Breast epithelium (tissue), 4 donors: ENCODE measurements at places on chromosomes 3 and 15. TPM values are rescaled to one million over a fixed set of nuclear protein-coding genes. Genes with fewer than 3 reads are reported as not detected.

Gene CPEB1
- total RNA-seq = 6.9 TPM

Gene NRROS
- total RNA-seq = 13.9 TPM

Gene TRAT1
- total RNA-seq = 0.88 TPM

Gene ROPN1
- total RNA-seq = not detected

Gene POLQ
- under 0.01 TPM for total RNA-seq

Gene TM6SF1
- 6.4 TPM for total RNA-seq

Gene CDC25A
- 0.80 TPM for total RNA-seq

Gene WDR93
- total RNA-seq = 0.98 TPM

Gene CAMK2N2
- not detected for total RNA-seq

Gene PLA2G4E
- total RNA-seq = not detected

Gene COMMD2
- total RNA-seq = 26.2 TPM

Gene PLCB2
- total RNA-seq = 13.6 TPM

Gene CSK
- total RNA-seq = 18.7 TPM

Gene ACP3
- total RNA-seq = 6.9 TPM

Gene USP50
- total RNA-seq = 1.3 TPM

Gene STAB1
- total RNA-seq = 47.7 TPM

Gene TNFAIP8L3
- total RNA-seq = 4.3 TPM

Gene MESP2
- total RNA-seq = 0.64 TPM

Gene ARNT2
- 5.9 TPM for total RNA-seq

Gene FRMD5
- total RNA-seq = 1.6 TPM

Gene DGKG
- total RNA-seq = 2.3 TPM

Gene SUCNR1
- 1.3 TPM for total RNA-seq

Gene COPG1
- 121 TPM for total RNA-seq

Gene PIGZ
- total RNA-seq = 10.5 TPM

Gene ROBO2
- 0.98 TPM for total RNA-seq

Gene CKMT1B
- total RNA-seq = 2.6 TPM

Gene NR2E3
- not detected for total RNA-seq

Gene COL6A5
- total RNA-seq = not detected

Gene SH3GL3
- total RNA-seq = not detected

Gene MOBP
- not detected for total RNA-seq

Gene XCR1
- under 0.01 TPM for total RNA-seq

Gene CLDN1
- total RNA-seq = 2.9 TPM

Gene LYZL4
- total RNA-seq = not detected

Gene SNX4
- total RNA-seq = 50.1 TPM

Gene ABHD17C
- 1.3 TPM for total RNA-seq

Gene SLC22A13
- not detected for total RNA-seq

Gene FMN1
- 33.1 TPM for total RNA-seq

Gene CCDC33
- total RNA-seq = not detected

Gene DUOXA2
- total RNA-seq = not detected
